Fibroblast of skin of left biceps (primary cell): ENCODE measurements at places on chromosomes 5 and 9.
A peak's percentile ranks its signal among the peaks of the same experiment; 100 is the strongest.

DNA sequence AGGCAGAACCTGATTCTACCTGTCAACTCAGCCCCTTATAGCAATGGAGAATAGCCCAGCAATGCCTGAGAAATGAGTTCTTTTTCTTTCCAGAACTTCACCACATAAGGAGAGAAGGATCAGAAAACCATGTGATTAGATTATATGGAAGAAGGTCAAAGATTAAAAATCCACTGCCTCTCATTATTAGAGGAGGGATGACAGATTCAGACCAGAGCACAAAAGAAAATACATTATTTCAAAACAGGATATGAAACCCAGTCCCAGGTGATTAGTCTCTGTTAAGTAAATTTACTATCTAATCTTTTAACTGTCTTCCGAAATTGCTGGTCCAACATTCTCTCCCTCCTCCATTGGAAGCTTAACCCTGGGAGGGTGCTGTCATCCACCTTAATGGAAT is 322.4 kb downstream of the SLIT3 start:
- DNase-seq, result no peak

- DNase-seq, result peak; percentile 44
Measured at GRCh38 chr9:82404196-82404870, 415.8 kb downstream of the SPATA31D1 start.

DNA sequence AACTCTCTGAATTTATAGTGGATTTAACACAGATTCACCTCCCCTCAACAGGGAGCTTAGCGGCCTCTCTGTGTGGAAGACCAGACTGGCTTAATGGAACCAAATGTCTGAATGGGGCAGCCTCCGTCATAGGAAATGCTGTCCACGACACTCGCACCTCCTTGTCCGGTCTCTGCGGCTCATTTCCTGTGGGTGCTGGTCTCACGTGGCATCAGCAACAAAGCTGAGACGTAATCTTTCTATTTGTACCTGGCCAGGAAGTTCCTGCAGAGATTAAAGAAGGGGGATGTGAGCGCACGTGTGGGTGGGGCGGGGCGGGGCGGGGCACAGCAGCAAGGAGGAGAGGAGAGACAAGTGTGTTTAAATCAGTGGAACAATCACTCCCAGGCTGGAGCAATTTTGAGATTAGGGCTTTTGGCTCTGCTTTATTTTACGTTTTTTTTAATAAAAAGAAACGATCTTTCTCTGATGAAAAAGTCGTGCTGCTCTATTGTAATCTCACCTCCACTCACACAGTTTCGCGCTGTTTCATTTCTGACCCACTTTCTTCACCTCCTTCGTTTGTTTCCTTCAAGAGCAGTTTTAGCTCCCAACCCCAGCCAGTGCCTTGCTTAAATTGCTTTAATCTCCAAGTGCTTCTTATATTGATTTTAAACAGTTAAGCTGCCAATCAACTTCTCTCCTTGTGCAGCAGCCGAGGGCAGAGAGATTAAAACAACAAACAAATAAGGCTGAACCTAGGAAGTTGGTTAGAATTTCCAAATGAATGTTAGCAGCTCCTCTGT is 132.2 kb upstream of the ASTN2 start:
- no peak for DNase-seq

DNA sequence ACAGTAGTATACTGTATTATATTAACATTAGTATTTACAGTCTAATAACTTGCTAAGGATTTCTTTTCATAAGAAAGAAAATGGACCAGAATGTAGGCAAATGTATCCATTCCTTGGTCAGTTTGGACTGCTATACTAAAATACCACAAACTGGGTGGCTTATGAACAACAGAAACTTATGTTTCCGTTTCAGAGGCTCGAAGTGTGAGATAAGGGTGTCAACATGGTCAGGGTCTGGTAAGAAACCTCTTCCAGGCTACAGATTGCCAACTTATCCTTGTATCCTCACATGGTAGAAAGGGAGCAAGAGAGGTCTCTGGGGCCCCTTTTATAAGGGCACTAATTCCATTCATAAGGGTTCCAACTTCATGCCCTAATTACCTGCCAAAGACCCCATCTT is 9.2 kb upstream of the ESM1 start:
- no peak for DNase-seq

DNA sequence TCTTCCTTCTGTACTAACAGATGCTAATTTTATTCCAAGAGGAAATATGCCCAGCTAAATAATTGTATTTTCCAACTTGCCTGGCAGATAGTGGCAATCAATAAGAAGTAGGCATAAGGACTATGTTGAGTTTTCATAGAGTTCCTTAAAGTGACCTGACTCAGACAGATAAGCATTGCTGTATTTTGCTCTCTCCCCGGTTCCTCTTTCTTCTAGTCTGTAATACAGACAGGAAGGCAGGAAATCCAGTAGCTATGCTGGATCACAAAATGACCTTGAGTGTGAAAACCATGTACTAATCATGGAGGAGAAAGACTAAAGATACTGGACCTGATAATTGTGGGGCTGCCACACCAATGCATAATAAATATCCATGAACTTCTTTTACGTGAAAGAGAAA is 701.7 kb downstream of the CETN3 start:
- no peak for DNase-seq

GRCh38 chr9:124453586-124454191 is 3.4 kb downstream of the ADGRD2 start:
- no peak for DNase-seq

DNA sequence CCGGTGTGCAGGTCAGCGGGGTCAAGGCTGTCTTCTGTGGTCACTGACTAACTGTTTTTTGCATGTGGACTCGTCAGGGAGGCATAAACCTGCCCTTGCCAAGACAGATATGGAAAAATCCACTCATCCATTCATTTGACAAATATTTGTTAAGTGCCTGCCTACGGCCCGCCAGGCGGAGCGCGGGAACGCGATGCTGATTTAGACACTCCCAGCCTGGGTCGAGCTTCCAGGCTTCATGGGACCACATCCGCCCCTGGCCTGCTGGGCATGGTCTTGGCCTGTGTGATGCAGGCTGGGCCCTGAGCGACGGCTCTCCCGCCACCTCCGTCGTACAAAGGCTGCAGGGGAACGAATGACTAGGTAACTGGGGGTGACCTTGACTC is 18.1 kb downstream of the MYMK start:
- peak; percentile 14 for DNase-seq

GRCh38 chr5:79966448-79966847 is 24.6 kb downstream of the MTX3 start:
- no peak for DNase-seq

DNA sequence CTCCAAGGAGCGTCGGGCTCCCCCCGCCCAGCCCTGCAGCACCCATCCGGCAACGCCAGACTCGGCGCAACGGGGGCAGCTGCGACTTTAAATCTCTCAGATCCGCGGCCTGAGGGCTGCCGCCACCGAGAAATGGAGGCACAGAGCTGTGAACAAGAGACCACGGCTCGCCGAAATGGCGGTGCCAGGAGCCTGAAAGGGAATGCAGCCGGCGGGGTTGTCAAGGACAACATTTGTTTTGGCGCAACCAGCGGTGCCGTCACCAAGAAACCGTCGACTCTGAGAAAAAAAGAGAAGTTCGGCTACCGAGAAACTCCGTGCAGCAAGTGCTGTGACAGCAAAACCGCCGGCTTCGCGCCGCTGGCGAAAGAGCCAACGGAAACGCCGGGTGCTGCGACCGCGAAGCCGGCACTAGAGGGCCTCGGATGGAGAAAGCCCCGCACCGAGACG is 2.1 kb upstream of the ANXA2R start:
- DNase-seq, result no peak

DNA sequence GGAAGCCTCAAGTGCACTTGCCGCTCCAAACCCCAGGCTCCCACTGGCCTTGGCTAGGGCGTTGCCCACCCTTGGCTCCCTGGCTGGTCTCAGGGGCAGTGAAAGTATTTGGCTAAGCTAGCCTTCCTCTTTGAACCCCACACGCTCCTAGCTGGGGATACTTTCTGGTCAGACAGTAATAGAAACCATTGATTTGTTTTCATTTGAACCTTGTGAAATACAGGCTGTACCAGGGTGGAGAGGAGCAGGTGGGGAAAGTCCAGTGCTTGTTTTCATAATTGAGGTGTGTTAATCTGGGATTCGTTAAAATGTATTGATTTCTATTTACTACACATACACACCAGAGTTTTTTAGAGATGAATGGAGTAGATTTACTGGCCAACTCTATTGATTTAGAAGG is 45.9 kb upstream of the TRMT10B start:
- no peak for DNase-seq

- no peak for DNase-seq
Measured at GRCh38 chr5:10863763-10864383, 102.8 kb upstream of the DAP start.

DNA sequence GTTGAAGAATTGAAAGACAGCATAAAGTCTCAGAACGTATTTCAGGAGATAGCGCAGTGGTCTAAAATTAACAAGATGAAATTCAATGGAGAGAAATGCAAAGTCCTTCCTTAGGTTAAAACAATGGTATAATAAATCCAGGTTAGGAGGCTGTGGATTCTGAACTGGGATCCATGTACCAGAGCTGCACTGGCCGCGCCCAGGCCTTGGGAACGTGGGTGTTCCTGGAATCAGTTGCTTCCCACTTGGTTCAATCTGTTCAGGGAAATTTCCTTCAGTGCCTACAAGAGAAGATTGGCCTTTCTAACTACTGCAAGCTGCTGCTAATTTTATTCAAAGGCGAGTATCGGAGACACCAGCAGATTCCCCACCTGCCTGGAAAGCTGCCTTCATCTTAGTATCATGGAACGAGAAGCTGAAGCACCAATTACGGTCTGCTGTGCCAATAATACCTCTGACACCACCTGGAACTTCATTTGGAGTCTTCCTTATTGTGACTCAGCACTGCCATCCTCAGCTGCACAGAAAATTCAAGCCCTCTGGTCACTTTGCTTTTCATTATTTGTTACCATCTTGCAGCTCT is 14.3 kb upstream of the CTNND2 start:
- no peak for DNase-seq

GRCh38 chr5:176830995-176831423 is 20.6 kb downstream of the UNC5A start:
- DNase-seq, result no peak

DNA sequence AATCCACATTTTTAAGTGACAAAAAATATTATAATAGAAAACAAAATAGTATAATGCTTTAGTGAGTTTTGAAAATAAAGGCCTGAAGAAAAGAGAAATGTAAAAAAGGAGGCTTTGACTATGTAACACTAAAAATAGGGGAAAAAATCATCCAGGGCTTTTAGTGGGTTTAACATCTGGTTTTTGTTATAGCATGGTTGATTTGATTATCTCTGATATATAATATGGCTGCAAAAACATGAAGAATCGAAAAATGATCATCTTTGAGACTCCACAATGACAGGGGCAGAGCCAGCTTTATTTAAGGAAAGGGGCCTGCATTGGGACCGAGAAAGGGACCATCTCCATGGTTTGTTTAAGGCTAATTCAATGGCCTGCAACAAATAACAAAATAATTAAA is 393.8 kb downstream of the PLK2 start:
- DNase-seq, result no peak

DNA sequence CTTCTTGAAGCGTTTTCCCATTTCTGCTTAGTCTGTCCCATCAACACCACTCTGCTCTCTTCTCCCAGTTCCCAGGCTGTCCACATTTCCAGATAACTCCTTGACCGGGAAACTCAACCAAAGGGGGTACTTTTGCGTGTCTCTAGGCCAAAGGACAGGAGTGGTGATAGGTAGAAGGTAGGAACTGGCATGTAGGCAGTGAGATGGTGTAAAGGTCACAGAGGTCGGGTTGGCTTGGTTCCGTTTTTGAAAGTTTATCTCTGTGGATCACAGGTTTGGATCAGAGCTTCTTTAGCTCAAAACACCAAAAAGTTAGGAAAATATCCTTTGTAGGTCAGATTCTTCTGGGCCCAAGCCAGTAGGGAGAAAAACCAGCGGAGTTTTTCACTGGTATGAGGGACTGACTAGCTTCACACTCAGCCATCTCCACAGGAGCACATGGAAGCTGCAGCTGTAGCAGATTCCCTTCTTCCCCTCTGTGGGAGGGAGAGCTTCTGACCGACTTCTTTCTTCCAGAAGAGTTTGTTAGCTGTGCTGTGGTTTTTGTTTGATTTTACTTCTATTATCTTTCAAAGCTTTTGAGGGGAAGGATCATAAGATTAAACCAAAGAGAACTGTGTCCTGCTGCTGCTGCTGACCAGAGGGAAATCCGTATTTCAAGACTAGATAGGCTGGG is 98.4 kb upstream of the DMRT1 start:
- DNase-seq, result no peak

- DNase-seq, result no peak
Measured at GRCh38 chr9:73437758-73438157, 286.1 kb downstream of the ANXA1 start.

- no peak for DNase-seq
Measured at GRCh38 chr5:141799507-141800167, 78.6 kb downstream of the PCDH1 start.

DNA sequence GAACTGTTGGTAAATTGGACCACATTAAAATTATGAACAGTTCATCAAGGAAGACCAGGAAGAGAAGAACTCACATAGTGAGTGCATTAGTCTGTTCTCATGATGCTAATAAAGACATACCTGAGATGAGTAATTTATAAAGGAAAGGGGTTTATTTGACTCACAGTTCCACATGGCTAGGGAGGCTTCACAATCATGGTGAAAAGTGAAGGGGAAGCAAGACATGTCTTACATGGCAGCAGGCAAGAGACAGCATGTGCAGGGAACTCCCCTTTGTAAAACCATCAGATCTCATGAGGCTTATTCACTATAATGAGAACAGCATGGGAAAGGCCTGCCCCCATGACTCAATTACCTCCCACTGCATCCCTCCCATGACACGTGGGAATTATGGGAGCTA is 135.9 kb upstream of the MAN2A1 start:
- DNase-seq, result no peak

GRCh38 chr5:125109816-125110215 is 363.4 kb upstream of the ZNF608 start:
- DNase-seq, result no peak

GRCh38 chr9:129995409-129996160 is 47.4 kb downstream of the FNBP1 start:
- DNase-seq, result no peak

DNA sequence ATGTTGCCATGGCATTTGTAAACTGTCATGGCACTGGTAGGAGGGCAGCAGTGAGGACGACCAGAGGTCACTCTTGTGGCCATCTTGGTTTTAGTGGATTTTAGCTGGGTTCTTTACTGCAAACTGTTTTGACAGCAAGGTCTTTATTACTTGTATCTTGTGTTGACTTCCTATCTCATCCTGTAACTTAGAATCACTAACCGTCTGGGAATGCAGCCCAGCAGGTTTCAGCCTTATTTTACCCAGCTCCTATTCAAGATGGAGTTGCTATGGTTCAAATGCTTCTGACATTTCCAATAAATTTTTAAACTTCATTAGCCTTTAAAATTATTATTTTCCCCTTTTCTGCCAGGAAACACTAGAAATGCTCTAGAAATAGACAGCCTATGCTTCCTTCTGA is 839.1 kb downstream of the NR2F1-AS1 start:
- no peak for DNase-seq
